Heart left ventricle (tissue), 16 donors: ENCODE measurements at places on chromosomes 4 and X. TPM values are rescaled to one million over a fixed set of nuclear protein-coding genes. Genes with fewer than 3 reads are reported as not detected.
A peak's percentile ranks its signal among the peaks of the same experiment; 100 is the strongest.

Gene POLR2B
- 63.6 TPM for total RNA-seq

DNA sequence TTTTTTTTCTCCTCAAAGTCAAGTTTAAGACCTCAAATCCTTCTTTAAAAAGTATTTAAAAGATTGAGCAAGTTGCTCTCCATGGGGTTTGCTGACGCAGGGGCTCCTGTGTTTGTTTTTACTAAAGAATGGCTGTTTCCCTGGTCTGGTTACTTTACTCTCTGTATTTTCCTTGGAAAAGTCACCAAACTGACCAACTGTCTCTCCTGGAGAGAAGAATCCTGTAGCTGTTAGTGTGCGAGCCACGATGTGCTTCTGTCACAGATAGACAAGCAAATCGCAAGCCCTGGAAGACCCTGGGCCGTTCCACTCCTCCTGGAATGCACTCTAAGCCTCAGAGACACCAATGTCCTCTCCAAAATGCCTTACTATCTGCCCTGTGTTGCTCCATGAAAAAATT is 212.1 kb downstream of the CHIC2 start:
- DNase-seq: no peak

DNA sequence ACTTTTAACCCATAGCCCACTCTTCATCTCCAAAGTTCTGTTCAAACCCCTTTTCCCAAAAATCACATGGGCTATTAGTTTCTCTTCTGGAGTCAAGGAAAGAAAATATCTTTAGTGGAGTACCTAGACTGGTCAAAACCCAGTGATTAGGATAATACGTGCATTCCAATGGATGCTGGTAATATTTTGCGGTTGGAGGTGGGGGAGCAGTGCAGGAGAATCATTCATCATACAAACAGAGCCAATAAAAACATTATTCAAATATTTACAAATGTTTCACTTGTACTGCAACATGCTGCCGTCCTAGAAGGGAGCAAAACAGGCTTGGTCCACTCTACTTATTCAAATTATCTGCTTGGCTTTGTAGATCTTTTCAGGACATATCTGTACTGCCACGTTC is 57.2 kb upstream of the RAB9B start:
- no peak for DNase-seq

Gene GAGE13
- not detected for total RNA-seq

DNA sequence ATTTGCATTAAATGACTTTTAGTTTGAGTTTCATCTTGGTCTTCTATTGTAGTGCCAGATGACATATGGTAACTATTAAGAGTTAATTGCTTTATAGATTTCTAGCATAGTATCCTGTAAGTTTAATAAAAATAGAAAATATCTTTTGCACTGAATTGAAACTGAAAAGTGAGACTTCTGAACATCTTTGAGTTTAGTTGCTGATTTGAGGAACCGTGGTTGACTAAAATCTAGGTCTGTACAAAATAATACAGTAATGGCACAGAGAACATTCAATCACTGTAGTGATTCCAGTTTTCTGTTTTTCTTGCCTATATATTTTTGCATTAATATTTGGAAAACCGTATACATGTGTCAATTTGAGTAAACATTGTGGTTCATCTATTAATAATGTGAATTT is 60.7 kb downstream of the SPATA4 start:
- no peak for DNase-seq

DNA sequence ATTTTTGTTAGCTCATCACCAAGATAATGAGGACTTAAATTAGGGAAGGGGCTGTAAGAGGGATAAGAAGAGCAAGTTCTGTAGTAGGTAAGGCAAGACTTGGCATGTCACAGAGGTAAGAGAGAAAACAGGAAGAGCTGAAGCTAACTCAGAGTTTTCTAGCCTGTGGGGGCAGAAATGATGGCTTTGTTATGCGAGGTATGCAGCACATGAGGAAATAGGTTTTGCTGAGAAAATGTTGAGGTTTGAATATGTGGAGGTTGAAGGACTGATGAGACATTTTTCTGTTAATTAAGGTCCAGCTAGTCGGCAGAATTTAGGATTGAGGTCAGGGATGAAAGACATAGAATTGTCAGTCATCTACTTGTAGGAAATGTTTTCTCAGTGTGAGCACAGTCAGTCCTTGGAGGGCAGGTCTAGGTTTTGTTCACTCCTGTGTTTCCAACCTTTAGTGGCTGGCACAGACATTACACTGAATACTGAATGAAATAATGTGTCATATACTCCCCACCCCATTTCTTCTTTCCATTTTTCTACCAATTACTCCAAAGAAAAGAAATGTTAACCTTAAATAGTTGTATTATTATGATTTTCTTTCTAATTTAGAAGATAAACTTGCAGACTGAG is 154.0 kb upstream of the AADAT start:
- no peak for DNase-seq

DNA sequence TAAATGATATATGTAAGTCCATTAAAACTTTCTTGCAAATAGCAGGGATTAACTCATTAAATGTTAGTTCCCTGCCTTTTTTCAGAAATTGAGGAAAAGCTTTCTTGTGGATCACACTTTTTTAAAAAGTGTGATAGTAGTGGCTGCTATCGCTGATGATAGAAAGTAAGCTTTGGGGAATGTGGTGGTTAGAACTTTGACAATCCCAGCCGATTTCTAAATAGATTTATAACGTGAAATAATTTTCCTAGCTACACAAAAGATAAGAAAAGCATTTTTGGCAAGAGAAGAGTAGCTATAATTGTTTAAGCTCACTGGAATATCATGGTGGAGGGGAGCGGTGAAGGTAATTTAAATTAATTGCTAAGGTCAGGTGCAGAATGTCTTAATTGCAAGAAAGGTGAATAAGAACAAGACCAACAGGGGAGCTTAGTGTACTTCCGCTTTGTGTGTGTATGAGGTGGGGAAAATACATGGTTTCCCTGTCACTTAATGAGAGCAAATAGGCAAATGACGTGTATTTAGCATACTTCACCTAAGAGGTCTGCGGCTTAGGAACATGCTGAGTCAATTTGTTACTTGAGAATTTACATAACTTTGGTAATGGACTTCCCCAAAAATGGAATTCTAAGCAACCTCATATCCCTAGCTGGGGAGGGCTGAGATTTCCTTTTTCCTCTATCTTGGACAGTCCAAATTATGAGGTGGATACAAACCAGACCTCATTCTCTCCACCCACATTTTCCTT is 11.7 kb upstream of the IL21 start:
- no peak for DNase-seq

GRCh38 chr4:7623468-7623867 is 188.7 kb upstream of the PSAPL1 start:
- DNase-seq: no peak

GRCh38 chrX:55907968-55908607 is 190.5 kb downstream of the RRAGB start:
- peak; percentile 32 for DNase-seq

Gene SEPSECS
- 6.6 TPM for total RNA-seq

Gene PTPN13
- 3.6 TPM for total RNA-seq
